LHCN-M2 (cell line): ENCODE measurements at places on chromosomes 6 and 20. TPM values are rescaled to one million over a fixed set of nuclear protein-coding genes. Genes with fewer than 3 reads are reported as not detected.

Gene PRR18
- total RNA-seq = not detected in 2 replicates

Gene SYCP2L
- 0.06 TPM in 1 of 2 replicates, not detected in the other for total RNA-seq

Gene RAB44
- not detected in 2 replicates for total RNA-seq

Gene ULBP3
- 10.7 and 11.0 TPM in 2 replicates for total RNA-seq

Gene UNC5CL
- under 0.01 TPM in 1 of 2 replicates, not detected in the other for total RNA-seq

Gene SEC63
- total RNA-seq = 12.4 and 27.1 TPM in 2 replicates

Gene CNKSR3
- total RNA-seq = 4.4 and 5.6 TPM in 2 replicates

Gene ATF6B
- 29.8 and 34.7 TPM in 2 replicates for total RNA-seq

Gene DNAH8
- not detected in 2 replicates for total RNA-seq
